ENCODE measurements at places on chromosomes 5 and 9. TPM values are rescaled to one million over a fixed set of nuclear protein-coding genes. Genes with fewer than 3 reads are reported as not detected.

- no peak overlapping the region for H3K4me3 ChIP-seq
- no peaks in the 10 kb centered on the region for H3K36me3 ChIP-seq
- H3K4me1 ChIP-seq, result no peaks in the 10 kb centered on the region
- no peaks in the 10 kb centered on the region for H3K27me3 ChIP-seq
- no peak for DNase-seq
These were observed 737.2 kb upstream of the ZNF608 start for GRCh38 chr5:125483609-125484008.

S1PR3 gene
- 1.0 TPM for total RNA-seq

DNA sequence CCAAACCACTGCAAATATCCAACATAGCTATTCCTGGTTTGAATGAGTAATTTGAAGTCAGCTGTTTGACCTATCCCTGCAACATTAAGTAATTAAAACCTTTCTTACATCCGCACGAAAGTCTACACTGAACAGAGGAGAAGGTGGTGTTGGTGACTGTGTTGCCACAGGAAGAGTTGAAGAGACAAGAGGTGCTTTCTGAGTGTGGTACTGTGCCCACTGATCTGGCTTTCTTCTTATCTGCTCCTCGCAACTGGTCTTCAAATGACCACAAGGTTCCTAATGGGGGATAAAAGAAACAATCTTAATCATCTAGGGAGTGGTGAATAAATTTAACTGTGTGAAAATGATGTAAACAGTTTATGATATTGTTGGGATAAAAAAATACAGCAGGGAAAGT, 29.4 kb upstream of the PDCL start:
- no peak overlapping the region for H3K4me3 ChIP-seq
- no peaks in the 10 kb centered on the region for H3K27me3 ChIP-seq
- peaks cover 10% of the 10 kb centered on the region for H3K36me3 ChIP-seq

GRCh38 chr5:60494635-60495034, 205.3 kb downstream of the DEPDC1B start:
- no peaks in the 10 kb centered on the region for H3K27me3 ChIP-seq
- H3K27ac ChIP-seq, result no peak overlapping the region
- no peaks in the 10 kb centered on the region for H3K4me1 ChIP-seq

GRCh38 chr5:15786884-15787283, 286.9 kb downstream of the FBXL7 start:
- no peaks in the 10 kb centered on the region for H3K27me3 ChIP-seq
- H3K4me1 ChIP-seq, result no peaks in the 10 kb centered on the region
- no peak overlapping the region for H3K4me3 ChIP-seq
- H3K27ac ChIP-seq, result no peak overlapping the region

Measured in right lobe of liver (tissue), 6 donors.